ENCODE measurements at places on chromosomes 4 and X. TPM values are rescaled to one million over a fixed set of nuclear protein-coding genes. Genes with fewer than 3 reads are reported as not detected.

Gene VGLL1
- not detected for total RNA-seq

- no peak for DNase-seq
Observed at GRCh38 chr4:20617678-20618396, 82.4 kb upstream of the PACRGL start.

- peak; percentile 69 for DNase-seq
Observed at GRCh38 chrX:104270916-104271512, 16.3 kb upstream of the ESX1 start.

DNA sequence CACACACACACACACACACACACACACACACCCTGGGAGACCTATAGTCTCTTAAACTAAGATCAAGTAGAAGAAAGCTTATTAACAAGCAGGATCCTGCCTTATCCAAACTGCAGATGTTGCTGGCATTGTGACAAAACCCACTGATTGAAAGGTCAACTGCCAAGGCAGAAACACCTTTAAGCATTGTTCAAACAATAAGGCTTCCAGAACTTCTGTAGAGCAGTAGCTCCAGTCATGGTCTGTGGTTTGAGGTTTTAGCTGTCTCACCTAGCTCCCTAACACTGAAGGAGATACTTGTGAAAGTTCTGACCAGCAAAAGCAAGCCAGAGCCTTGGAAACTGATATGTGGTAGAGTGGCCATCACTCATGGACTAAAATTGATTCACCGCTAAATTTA lies 59.8 kb downstream of the PTCHD1 start:
- DNase-seq: no peak

Gene NMU
- 47.5 TPM for total RNA-seq

Gene RNF128
- total RNA-seq: 2.2 TPM

GRCh38 chr4:142418697-142419096 lies 427.4 kb downstream of the INPP4B start:
- DNase-seq: no peak

Gene MAB21L2
- not detected for total RNA-seq

Gene MAGEA2
- total RNA-seq: 0.50 TPM

Gene TMEM128
- total RNA-seq: 22.7 TPM

Gene MAGEA10
- total RNA-seq: not detected

GRCh38 chrX:108029928-108030711 lies 14.7 kb upstream of the VSIG1 start:
- DNase-seq: no peak

DNA sequence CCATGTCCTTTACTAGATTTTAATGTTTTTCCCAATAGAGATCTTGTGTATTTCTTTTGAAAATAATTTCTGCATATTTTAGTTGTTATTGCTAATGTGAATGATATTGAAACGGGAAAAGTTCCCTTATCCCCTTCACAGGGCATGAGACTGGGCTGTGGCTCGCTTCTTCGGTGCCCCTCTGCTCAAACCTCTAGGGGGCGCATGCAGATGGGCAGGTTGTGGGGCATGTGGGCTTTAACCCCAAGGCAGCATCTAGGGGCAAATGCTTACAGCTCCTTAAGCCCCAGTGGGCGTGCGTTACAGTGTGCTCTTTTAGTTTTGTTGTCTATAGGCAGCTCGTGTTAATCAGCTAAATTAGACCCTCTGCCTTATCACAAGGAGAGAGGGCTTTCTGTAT lies 194.7 kb downstream of the OPHN1 start:
- peak; percentile 64 for DNase-seq

- no peak for DNase-seq
Observed at GRCh38 chrX:39982948-39983347, 114.8 kb downstream of the BCOR start.

DNA sequence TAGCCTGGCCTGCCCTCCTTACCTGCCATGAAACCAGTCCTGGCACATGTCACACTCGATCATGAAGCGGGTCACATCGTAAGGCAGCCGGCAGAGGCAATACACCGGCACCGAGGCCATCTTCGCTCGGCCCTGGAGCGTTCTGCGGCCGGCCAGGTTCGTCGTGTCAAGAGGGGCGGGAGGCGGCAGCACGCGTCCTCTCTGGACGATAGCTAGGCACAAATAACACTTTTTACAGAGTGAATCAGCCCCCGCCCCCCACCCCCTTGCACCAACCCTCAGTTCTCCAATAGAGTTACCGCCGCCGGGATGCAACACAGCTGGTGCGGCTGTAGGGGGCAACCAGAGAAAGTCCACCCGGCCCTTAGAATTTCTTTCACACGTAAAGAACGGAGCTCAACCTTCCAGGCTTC lies 1.7 kb downstream of the PHF8 start:
- peak; percentile 72 for DNase-seq

Gene OTUD5
- 45.4 TPM for total RNA-seq

Gene TCP11X2
- 1.6 TPM for total RNA-seq

Gene TMEM271
- 0.62 TPM for total RNA-seq

DNA sequence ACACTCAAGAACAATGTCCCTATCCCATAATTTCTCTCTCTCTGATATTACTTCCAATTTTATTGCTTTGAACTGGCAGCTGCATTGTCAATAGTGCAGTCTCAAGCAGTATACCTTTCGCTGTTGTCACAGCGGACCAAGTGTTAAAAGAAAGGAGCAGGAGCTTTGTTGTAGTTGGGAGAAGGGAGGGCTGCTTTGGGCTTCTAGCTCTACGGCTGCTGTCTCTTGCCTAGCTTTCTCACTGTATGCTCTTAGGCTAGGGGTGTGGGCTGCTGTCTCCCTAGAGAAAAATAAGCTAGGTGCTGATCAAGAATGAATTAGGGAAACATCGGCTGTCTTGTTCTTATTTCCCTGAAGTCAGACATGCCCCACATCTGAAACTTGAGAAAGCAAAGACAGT lies 52.5 kb downstream of the TRPC5OS start:
- DNase-seq: no peak

DNA sequence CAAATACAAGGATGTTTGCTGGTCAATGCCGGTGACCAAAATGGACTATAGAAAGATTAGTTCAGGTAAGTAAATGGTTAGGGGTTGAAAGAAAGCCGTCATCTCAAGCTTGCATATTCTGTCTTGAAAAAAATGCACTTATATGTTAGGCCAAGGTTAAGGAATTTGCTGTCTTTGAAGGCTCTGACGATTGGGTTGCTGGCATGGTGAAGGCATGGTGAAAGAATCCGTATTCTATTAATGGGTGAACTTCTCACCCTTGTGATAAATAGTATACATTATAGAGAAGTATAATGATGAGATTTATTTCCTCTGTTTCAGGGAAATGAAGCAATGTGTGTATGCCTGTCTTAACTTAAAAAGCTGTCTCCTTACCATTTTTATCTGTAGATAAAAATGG lies 132.6 kb downstream of the ADGRL3 start:
- peak; percentile 16 for DNase-seq

- no peak for DNase-seq
Observed at GRCh38 chrX:17414027-17414658, 39.1 kb downstream of the NHS start.

DNA sequence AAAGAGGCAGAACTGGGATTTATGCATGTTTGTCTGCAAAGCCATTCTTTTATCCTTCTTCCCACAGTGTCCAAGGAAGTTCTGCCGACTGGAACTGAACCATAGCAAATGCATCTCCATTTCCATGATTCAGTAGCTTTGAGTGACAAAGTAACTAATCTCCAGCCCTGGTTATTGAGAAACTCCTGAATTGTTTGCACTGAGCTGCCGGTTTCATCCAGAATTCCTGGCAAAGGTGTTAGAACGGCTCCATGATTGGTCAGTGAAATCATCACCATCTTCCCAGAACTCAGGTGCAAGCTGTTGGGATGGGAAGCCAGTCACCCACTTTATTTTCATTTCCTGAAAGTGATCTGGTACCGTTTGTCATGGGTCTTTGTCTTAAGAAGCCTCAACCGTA lies 47.0 kb upstream of the SLC34A2 start:
- no peak for DNase-seq

Gene IGFBP7
- not detected for total RNA-seq

- no peak for DNase-seq
Observed at GRCh38 chrX:109352066-109352588, 129.8 kb downstream of the GUCY2F start.

Gene CXCR3
- not detected for total RNA-seq

- DNase-seq: no peak
Observed at GRCh38 chr4:139622901-139623381, 42.7 kb upstream of the MGST2 start.

GRCh38 chr4:79673898-79674297 lies 265.9 kb upstream of the GK2 start:
- no peak for DNase-seq

Gene HS6ST2
- 4.8 TPM for total RNA-seq

DNA sequence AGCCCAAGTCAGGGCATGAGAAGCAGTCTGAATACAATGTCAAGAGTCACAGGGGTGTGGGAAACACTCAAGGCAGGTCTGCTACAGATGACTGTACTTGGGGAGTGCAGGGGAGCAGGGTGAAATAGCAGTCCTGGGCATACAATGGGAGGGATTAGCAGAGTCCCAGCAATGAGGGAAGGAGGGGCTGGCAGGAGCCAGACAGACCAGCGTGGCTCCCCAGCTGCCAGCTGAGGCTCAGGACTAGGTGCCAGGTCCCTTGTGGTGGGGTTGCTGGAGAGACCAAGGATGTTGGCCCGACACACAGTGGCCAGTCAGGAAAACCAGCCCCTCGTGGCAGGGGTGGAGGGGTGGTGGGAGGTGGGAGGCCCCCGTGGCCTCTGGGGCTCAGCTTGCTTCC lies 86.6 kb downstream of the RTL5 start:
- DNase-seq: no peak

DNA sequence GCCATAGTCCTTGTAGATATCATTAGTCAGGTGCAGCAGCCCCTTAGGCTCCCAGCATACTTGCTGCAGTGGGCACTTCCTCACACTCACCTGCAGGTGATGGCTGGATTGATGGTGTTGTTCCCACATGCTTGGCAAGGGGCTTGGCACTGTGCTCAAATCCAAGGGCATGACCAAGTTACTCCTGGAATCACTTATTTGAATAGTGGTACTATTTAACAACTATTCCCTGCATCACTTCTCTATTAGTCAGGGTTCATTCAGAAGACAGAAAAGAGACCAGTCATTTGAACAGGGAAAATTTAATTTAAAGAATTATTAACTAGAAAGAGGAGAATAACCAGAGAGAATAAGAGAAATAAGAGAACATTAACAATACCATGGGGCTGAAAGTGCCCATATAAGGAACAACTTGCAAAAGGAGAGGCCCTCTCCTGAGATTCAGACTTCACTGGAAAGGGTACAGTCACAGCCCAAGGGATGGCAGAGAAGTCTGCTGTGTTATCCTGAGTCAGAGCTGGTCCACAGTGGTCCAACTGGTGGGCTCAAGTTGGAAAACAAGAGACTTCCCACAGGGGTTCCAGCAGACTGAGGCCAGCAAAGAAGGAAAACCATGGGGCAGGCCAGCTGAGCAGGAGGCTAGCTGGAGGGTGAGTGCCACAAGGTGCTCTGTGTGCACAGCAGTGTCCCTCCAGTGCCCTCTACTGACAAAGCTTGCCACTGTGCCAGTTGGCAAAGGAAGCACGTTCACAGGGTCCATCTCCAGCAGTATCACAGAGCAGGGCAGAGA lies 9.8 kb downstream of the SPP1 start:
- peak; percentile 80 for DNase-seq

Gene TMPRSS11F
- total RNA-seq: 0.27 TPM

- no peak for DNase-seq
Observed at GRCh38 chr4:174316546-174316945, 32.8 kb downstream of the CEP44 start.

DNA sequence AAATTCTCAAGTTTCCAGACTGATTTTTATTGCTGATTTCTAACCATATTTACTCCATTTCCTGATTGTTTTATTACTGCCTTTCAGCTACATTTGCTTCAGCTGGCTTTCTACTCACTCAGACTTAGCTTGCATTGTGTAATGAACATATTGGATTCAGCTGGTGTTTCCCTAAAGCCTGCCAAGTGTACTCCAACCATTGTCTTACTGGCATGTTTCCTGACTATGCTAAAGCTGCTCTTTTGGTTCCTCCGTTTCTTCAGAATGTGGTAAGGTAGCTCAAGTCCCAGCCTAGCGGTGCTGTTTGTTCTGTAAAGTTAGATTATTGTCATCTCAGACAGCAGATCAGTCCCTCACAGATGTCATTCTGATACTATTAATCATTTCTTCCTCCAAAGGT lies 53.1 kb upstream of the GLRA2 start:
- no peak for DNase-seq

- no peak for DNase-seq
Observed at GRCh38 chr4:35970366-35970960, 273.9 kb downstream of the ARAP2 start.

DNA sequence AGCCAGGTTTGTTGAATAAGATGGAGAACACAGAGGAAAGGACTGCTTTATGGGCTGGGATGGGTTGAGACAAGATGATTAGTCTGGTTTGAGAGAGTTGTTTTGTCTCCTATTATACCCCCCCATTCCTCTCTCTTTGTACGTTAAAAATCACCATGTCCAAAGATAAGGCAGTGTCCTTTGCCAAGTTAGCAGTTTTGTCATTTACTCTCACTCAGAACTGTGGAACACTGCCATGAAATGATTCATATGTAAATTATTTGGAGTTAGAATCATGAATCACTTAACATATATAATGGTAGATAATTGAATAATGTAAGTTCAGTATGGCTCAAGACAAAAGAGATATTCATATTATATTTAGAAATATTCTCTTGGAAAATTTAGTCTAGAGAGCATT lies 151.3 kb downstream of the DCLK2 start:
- no peak for DNase-seq

Gene DCAF8L2
- not detected for total RNA-seq
